Activated naive CD4-positive, alpha-beta T cell (primary cell): ENCODE measurements at places on chromosomes 1 and 21.

DNA sequence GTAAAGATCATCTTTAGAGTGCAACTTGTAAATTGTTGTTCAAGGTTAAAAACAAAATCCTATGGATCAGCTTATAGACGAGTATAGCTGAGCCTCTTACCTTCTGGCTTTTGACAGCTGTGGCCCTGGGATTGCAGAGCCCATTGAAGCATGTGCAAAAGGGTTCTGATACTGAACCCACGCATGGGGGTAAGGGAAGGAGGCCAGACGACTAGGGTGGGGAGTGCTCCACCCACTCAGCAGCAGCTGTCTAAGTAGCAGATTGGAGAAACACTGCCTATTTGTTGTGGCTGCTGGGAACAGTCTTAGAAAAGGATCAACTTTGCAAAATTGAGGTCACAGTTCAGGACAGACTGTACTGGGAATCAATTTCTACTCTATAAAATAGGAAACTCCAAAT lies 16.1 kb downstream of the CD101 start:
- no peak for DNase-seq

DNA sequence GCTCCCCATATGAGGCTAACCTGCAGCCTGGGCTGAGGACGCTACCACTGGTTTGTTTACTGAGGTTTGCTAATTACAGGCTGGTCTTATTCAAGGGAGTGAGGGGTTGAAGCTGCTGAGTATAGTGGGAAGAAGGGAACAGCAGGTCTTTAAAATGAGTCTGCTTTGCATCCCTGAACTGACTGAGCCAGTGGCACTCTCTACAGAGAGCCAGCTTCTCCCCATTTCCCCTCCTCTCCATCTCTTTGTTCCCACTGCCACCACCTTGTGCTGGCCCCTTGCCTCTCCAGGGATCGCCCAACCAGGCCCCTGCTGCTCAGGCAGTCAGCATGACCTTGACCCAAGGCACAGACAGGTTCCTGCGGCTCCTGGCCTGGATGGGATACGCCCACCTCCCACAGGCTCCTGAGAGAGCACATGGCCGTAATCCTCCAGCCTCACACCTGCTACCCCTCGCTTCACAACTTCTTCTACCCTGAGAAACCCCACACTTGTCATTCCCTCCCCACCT lies 45.0 kb downstream of the IER5 start:
- no peak for DNase-seq

DNA sequence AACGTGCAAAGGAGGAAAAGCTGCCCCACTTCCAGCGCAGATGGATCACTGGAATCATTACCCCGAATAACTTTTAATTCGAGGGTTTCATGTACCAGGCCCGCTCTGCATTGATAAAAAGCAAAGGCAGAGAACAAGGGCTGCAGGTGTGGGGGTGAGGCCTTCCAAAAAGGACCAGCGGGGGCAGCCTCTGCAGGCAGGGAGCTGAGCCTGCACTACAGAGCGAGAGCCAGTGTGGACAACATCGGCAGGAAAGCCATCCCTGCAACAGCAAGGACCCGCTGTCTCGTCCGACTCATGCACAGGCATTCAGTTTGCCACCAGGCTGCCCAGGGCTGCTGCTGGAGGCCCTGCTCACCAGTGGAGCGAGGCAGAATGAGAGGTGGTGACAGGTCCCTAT lies 27.1 kb upstream of the AJAP1 start:
- DNase-seq, result no peak

- DNase-seq, result no peak
Observed at GRCh38 chr1:109466452-109467300, at the start of gene SYPL2. Gene SYPL2, plus strand, starts transcription at chr1:109466546. Its CDS starts 298 bp downstream, at chr1:109466844.

- no peak for DNase-seq
Observed at GRCh38 chr1:57089855-57090254, 124.0 kb upstream of the C8B start.

DNA sequence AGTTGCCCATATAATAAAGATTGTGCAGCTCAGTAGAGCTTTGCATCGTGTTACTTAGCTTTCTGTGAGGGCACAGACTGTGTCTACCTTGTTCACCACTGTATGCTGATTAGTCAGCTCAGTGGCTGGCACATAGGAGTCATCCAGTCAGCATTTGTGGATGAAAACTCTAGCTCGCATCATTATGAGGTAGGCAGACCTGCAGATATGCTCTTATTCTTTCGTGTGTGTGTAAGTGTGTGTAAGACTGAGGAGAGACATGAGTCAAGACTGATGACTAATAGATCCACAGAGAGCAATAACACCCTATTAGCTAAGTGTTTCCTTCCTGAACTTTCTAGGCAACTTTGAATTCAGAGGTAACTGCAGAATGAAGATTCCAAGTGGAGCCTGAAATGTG lies 17.1 kb downstream of the TTF2 start:
- no peak for DNase-seq

GRCh38 chr21:29418813-29419212 lies 120.1 kb downstream of the BACH1 start:
- DNase-seq, result no peak

DNA sequence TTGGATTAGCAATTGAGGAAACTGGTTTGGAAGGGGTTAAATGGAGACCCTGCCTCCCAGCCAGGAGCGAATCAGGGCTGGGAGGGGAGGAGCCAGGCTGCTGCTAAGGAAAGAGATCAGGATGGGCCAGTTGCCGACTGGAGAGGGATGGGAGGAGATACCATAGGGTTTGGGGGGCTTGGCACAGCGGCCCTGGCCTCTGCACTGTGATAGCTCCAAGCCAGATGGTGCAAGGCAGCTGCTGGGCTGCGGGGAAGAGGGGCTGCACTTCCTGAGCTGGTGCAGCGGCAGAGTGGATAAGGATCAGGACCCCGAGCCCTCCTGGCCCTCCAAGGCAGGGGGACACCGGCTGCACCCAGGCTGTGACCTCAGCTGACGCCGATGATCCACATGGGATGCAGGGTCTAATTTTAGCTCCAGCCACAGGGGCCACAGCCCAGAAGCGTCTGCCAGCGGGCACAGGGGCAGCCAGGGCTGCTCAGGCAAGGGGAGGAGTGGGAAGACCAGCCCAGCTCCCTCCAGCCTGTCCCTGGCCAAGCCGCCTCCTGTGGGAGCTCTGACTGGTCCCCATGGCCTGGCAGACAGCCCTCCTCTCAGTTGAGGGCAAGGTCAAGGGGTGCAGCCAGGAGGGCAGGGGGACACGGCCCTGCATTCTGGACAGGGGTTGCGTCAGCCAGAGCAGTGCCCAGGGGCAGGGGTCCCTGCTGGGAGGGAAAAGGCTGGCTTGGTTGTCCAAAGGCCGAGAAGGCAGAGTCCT lies at the start of gene EXTL1:
TSS of gene EXTL1 (plus strand) at position 129 of the 757 bp plus-strand sequence. CDS start 872 bp downstream, outside the sequence.
- no peak for DNase-seq

DNA sequence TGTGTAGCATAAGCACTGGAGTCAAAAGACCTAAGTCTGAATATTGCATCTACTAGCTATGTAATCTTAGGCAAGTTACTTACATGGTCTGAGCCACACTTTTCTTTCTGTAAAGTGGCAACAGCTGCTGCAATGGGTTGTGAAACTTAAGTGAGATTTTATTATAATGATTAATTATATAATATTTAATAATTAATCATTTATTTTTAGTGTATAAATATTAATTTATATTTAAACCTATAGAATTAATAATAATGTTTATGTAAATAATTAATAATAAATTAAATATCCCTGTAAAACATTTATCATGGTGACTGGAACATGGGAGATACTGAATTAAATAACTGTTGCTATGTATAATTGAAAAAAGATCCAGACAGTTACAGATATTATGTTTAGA lies 180.3 kb downstream of the LRRC40 start:
- DNase-seq, result no peak

DNA sequence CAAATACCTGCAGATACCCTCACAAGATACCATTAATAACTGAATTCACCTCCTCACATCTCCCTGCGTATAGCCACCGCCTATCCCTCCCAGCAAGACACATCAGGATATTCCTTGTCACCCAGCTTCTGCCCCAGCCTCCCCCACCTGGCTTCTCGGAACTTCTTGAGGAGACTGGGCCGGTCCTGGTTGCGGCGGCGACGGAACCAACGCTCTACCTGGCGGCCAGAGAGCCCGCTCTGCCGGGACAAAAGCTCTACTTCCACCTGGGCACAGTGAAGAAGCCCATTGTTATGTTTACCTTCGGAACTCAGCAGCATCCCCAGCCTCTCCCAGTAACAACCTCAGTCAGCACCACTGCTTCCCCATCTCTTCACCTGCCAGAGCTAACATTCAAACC lies 6.7 kb downstream of the CERS2 start:
- no peak for DNase-seq

DNA sequence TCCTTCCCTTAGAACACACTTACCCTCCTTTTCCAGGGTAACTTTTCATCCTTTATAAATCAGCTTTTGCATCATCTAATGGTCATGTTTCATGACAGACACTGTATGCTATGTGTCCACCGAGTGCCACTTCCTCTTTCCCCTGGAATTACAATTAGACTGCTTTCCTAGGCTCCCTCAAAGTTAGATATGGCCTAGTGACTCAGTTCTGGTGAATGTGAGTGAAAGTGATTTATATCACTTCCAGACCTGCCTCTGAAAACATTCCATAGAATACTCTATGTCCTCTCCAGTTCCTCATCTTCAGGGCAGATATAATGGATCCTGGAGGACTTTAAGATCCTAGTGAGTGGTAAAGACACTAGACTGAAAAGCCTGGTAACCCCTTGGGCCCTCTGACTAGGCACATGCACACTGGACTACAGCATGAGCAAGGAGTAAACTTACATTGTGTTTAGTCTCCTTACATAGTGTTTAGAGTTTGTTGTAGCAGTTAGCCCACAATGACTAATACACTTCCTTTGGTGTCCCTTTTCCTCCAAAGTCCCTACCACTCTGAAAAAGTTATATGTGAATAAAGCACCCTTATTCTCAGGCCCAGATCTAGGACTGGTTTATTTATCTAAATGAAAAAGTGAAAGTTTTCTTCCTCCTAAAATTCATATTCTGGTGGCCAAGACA lies 59.3 kb downstream of the GPR88 start:
- no peak for DNase-seq
